ENCODE measurements at places on chromosomes 12 and 14.
A peak's percentile ranks its signal among the peaks of the same experiment; 100 is the strongest.

DNA sequence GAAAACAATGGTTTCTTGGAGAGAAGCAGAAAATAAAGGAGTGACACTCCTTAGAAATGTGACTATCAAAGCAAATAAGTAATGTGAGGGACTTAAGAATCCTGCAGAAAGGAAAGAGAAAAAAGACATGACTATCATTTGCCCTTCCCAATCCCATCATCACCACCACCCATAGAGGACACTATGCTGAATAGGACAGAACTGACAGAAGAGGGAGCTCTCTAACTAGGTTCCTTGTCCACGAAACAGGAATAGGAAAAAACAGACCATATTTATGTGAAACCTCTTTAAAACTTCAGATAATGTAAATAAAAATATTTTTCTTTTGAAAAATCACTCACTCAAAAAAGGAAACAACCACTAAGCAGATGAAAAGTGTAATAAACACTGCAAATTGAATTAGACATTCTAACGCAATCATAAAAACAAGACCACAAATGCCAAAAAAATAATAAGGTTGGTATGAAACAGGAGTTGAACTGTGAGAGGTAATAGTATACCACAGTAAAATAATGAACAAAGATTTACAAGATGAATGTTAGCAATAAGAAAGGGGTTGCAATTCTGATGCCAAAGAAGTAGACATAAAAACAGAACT is 24.1 kb downstream of the KLRD1 start:
- peak; percentile 72 for DNase-seq

GRCh38 chr14:105485739-105486162 is 935 bp upstream of the CRIP1 start:
- DNase-seq: peak; percentile 57

- no peak for DNase-seq
These were observed 391.3 kb downstream of the NELL2 start for GRCh38 chr12:44484862-44485261.

DNA sequence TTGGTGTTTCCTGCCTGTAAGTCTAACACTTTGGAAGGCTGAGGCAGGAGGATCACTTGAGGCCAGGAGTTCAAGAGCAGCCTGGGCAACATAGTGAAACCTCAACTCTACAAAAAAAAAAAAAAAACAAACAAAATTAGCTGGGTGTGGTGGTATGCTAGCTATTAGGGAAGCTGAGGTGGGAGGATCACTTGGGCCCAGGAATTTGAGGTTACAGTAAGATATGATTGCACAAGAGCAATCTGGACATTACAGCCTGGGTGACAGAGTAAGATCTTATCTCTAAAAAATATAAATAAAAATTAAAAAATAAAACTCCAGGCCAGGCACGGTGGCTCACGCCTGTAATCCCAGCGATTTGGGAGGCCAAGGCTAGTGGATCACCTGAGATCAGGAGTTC is 39.8 kb upstream of the CMKLR1 start:
- DNase-seq: no peak

GRCh38 chr12:93318720-93319522 is 58.8 kb upstream of the NUDT4 start:
- DNase-seq: no peak

DNA sequence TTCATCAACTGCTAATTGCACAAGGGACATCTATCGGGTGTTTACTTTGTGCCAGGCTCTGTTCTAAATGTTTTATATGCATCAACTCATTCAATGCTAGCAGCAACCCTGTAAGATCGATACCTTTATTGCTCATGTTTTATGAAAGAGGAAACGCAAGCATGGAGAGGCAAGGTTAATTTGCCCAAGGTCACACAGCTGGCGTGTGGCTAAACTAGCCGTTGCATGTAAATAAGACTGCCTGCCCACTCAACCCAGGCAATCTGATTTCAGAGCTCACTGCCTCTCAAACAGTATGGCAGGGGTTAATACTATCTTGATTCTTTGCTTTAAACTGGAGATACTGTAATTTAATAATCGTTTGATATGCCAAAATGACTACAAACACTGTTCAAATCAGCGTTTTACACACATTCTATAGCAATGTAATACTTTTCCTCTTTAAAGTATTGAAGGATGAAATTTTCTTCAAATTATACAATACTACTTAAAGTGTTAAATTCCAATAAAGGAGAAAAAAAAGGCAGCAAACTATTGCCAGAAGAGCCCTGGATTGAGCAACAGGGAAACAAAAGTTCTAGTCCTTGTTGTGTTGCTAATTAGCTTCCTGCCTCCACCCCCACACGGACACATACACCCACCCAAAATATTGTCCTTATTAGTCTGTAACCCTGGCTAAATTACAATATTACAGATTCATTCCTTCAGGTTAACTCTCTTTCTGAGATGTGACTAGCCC is 39.1 kb upstream of the DHRS7 start:
- DNase-seq: no peak

DNA sequence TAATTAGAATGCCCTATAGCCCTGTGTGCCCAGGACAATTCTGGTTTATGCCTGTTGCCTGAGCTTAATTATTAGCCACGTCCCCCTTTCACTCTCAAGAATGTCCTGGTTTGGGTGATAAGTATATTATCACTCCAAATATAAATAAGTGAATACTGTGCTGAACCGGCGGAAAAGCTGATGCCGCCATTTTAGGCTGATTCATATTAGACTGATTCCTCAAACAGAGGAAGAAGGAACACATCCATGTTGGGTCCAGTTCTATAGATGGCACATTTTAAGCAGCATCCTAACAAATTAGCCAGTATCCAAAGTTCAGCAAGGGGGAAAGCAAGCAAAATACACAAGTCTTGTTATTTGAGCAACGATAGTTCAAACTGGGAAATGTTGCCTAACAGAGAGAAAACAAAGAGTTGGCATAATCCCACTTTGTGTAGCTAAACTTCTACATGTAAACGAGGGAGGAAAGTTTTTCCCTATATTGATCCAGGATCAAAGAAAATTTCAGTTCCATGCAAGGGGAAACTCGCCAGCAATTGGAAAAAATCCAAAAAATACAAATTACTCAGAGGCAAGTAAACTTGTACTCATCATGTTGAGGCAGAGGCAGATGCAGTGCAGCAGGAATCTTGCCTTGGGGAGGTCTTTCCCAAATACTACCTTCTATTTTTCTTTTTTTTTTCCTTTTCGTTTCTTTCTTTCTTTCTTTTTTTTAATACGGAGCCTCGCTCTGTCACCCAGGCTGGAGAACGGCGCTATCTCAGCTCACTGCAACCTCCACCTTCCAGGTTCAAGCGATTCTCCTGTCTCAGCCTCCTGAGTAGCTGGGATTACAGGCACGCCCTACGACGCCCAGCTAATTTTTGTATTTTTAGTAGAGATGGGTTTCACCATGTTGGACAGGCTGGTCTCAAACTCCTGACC is 96.2 kb downstream of the ITPR2 start:
- DNase-seq: no peak

- no peak for DNase-seq
These were observed 14.2 kb downstream of the GZMH start for GRCh38 chr14:24595073-24595808.

DNA sequence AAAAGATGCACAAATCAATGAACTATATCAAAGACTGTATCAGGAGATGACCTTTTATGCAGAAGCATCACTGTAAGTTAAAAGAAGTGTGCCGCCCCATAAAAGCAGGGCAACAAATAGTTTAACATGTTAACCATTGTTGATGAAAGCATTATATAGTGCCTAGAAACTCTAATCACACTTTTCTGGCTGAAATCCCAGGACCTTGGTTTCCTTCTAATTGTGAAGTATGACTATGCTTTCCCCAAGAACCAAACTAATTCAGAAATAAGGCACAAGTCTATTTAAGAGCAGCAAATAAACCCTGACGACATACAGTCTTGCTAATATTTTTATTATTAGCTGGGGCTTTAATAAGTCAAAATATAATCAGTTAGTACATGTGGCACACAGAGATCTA is 21.7 kb downstream of the RACGAP1 start:
- DNase-seq: no peak

DNA sequence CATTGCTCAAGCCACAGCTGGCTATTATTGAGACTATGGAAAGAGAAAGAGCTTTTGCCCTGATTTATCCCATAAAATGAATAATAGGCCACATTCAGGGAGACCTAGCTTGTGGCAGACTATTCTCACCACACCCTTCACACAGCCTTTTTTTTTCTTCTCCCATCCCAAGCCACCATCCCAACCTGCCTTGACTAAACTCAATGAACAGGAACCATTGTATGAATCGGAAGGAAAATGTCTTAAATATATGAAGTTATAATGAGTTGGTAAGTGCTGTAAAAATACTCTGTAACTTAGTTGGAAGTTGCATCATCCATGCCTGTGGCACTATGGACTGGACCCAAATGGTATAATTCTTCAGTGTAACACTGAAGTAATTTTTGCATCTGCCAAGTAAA is 338.4 kb downstream of the RAD51B start:
- DNase-seq: no peak

DNA sequence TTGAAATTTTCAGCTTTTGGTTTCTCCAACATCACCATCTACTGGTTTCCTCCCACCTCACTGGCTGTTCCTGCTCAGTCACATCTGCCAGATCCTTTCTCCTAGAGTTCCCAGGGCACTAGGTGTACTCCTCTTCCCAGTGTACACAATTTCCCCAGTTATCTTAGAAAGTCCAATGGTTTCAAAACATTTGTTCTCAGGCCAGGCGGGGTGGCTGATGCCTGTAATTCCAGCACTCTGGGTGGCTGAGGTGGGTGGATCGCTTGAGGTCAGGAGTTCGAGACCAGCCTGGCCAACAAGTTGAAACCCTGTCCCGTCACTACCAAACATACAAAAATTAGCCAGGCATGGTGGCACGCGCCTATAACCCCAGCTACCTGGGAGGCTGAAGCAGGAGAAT is 60.7 kb downstream of the SPPL3 start:
- DNase-seq: no peak

GRCh38 chr14:102252834-102253801 is 51.8 kb downstream of the MOK start:
- DNase-seq: peak; percentile 24

GRCh38 chr12:29662734-29663323 is 120.9 kb downstream of the TMTC1 start:
- DNase-seq: no peak

DNA sequence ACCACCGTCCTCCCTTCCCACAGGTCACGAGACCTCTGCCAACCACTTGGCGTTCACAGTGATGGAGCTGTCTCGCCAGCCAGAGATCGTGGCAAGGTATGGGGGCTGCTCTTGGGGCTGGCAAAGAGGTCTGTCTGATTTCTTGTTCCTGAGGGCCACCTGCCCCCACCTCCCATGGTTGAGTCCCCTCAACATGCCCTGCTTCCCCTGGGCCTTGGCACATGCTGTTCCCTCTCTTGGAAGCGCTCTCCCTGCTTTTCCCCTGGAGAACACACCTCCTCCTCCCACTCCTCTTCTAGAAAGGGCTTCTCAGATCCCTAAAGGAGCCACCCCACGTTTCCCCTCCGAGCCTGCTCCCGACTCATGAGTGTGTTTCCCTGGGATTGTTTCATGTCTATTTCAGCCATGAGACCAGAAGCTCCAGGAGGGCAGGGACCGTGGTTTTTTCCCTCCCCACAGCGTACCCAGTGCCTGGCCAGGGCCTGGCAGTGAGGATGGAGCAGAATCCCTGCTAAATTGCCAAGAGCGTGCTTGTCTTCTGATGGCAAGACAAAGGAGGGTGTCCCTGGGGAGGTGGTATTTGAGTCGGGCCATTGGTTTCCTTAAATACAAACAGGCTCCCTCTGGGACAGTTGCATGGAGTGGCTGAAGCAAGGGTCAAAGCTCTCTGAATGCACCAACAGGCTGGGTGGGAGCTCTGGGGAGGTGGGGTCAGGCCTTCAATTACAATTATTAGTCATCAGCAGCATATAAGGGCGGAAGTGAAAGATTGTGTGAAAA is 34.1 kb downstream of the CYP46A1 start:
- no peak for DNase-seq

DNA sequence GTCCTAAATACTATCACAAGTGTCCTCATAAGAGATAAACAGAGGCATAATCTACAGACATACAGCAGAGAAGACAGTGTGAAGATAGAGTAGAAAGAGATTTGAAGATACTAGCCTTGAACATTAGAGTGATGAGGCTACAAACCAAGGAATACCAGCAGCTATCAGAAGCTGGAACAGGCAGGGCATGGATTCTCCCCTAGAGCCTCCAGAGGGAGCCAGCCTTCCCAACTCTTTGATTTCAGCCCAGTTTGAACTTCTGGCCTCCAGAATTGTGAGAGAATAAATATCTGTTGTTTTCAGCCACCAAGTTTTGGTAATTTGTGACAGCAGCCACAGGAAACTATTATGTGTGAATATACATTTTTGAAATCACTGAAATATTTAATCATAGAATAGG is 47.2 kb downstream of the CCDC91 start:
- no peak for DNase-seq

- DNase-seq: no peak
These were observed 141.6 kb upstream of the CPSF6 start for GRCh38 chr12:69097619-69098368.

DNA sequence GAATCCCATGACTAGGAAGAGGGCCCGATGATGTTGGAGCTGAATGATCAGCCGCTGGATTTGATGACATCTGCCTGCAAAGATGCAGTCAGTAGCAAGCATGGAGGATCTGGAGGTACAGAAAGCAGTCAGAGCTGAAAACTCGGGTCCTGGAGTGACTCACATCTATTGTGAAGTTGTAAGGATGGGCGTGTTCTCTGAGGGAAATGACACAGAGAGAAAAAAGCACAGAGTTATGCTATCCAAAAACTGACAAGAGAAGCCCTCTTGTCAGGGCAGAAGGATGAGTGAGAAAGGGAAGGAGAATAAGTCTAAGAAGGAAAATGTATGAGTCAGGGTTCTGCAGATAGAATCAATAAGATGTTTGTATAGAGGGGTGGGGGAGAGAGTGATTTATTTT is 380.4 kb upstream of the CCDC196 start:
- DNase-seq: peak; percentile 15

GRCh38 chr14:105989566-105990302 is 463.4 kb downstream of the TMEM121 start:
- DNase-seq: no peak

GRCh38 chr12:116065606-116066005 is 211.9 kb downstream of the MED13L start:
- no peak for DNase-seq

- peak; percentile 67 for DNase-seq
These were observed 1.3 kb downstream of the PLEKHG3 start for GRCh38 chr14:64705381-64706118.

DNA sequence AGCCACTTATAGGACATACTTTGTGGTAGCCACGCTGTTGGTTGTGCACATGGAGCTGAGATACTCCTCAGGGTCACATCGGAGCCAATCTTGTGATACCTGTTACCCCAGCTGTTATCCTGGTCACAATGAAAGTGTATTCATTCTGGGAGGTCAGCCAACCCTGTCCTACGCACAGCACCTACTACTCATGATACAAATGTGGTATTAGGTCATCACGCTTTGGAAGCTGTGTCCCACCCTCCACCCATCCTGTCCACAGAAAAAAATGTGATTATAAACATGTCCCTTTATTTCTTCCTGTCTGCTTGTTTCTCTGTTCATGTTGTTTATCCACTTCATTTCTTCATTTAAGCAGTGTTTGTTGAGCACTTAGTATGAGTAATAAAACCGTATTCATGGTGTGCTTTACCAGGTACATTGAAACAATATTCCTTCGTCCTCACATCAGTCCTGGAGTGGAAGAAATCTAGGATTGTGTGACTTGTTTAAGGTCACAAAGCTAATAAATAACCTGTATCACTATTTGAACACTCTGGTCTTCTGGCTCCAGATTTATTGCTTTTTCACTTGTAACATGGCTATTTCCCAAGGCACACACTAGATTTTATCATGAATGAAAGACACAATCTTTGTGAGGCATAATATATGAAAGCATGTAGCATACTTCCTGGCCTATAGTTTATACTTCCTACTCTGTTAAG is 73.1 kb downstream of the DERA start:
- no peak for DNase-seq
